Choroid plexus epithelial cell (primary cell): ENCODE measurements at places on chromosomes 2 and 18.

DNA sequence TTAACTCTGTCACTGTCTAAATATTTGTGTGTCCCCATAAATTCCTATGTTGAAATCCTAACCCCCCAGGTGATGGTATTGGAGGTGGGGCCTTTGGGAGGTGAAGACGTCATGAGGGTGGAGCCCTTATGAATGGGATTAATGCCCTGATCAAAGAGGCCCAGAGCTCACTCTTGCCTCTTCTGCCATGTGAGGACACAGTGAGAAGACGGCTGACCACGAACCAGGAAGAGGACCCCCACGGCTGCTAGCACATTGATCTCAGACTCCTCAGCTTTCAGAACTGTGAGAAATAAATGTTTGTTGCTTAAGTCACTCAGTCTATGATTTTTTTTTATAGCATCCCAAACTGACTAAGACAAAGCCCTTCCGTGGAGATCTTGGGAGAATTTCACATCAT lies 71.2 kb downstream of the BCL2L11 start:
- DNase-seq: no peak

GRCh38 chr2:40120026-40120425 lies 331.9 kb downstream of the SLC8A1 start:
- DNase-seq: no peak

DNA sequence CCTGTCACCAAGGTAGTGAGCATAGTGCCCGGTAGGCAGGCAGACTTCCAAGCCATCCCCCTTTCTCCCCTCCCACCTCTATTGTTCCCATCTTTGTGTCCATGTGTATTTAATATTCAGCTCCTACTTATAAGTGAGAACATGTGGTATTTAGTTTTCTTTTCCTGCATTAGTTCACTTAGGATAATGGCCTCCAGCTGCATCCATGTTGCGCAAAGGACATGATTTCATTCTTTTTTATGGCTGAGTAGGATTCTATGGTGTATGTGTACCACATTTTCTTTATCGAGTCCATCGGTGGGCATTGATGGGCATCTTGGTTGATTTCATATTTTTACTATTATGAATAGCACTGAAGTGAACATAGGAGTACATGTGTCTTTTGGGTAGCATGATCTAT lies 35.3 kb downstream of the MMADHC start:
- DNase-seq: no peak

DNA sequence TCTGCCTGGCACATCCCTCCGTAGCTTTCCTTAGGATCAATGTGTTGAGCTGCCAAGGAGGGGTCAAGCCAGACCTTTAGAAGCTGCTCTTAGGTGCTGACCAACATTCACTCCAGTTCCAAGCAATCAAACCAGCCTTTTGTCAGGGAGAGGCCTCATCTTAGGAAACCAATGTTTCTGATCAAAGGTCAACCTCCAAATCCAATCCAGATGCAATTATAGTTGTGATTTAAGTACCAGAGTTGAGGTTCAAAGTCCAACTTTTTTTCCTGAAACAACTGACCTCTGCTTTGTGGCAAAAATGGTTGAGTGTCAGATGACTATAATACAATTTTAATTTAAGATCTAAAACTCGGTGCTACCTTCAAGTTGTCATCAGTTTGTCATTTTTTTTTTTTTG lies 303.4 kb downstream of the ALK start:
- DNase-seq: no peak

- DNase-seq: peak; percentile 56
These were observed 16.9 kb downstream of the C2orf74 start for GRCh38 chr2:61178603-61179545.

DNA sequence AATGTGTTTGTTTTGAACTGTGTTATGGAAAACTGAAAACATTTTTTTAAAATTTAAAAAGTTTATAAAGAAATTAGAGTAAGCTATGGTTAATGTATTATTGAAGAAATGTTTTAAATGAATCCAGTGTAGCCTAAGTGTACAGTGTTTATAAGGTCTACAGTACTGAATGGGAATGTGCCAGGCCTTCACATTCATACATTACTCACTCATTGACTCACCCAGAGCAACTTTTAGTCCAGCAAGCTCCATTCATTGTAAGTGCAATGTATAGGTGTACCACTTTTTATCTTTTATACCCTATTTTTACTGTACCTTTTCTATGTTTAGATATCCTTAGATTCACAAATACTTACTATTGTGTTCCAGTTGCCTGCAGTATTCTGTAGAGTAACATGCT lies 215.1 kb upstream of the THUMPD2 start:
- peak; percentile 43 for DNase-seq

DNA sequence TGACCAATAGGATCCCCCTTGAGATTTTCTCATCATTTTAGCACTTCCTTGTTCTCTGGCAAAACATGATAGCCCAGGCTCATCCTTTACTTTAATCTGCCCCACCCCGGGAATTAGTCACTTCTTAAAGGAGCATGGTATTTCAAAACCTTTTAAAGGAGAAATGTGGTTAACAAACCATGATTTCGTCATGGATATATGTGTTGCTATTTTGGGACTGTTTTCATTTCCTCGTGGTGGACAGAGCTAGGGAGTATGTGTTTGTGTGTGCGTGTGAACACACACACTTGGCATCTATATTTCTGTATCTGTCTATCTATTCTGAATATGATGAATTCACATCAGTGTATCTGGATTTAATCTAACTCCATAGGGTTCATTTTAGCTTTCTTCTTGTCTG lies 128.1 kb downstream of the BIRC6 start:
- DNase-seq: peak; percentile 97

DNA sequence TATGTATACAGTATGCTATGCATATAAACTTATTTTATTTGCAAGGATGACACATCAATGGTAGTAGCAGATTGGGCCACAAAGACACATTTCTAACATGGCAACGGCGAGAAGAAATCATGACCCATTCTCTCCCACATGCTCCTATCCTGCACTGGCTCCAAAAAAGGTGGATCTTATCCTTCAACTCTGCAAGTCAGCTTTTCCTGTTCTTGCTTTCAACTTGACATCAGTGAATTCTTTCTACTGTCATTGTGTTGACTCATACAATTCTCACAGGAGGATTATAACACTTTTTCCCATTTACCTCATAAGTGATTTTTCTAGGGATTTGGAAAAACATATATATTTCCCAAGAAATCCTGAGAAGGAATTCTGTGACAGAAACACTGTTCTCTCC lies 53.1 kb downstream of the ACVR1 start:
- DNase-seq: peak; percentile 62

DNA sequence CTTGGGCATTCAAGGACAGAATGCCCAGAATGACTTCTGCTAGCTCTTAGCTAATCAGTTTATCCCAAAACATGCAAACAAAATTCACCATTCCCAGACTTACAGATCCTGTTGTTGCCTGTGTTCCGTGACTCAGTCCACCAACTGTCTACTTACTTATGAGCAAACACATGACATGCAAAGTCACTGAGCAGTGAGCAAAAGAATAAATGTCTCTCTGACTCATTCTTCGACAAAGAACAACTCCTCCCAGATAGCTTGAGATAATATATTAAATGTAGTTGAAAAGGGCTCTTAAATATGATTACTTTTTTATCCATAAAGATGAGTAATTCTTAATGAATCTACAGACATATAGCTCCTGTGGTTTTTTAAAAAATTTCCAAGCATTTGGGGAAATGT lies 9.0 kb upstream of the CREG2 start:
- peak; percentile 88 for DNase-seq

DNA sequence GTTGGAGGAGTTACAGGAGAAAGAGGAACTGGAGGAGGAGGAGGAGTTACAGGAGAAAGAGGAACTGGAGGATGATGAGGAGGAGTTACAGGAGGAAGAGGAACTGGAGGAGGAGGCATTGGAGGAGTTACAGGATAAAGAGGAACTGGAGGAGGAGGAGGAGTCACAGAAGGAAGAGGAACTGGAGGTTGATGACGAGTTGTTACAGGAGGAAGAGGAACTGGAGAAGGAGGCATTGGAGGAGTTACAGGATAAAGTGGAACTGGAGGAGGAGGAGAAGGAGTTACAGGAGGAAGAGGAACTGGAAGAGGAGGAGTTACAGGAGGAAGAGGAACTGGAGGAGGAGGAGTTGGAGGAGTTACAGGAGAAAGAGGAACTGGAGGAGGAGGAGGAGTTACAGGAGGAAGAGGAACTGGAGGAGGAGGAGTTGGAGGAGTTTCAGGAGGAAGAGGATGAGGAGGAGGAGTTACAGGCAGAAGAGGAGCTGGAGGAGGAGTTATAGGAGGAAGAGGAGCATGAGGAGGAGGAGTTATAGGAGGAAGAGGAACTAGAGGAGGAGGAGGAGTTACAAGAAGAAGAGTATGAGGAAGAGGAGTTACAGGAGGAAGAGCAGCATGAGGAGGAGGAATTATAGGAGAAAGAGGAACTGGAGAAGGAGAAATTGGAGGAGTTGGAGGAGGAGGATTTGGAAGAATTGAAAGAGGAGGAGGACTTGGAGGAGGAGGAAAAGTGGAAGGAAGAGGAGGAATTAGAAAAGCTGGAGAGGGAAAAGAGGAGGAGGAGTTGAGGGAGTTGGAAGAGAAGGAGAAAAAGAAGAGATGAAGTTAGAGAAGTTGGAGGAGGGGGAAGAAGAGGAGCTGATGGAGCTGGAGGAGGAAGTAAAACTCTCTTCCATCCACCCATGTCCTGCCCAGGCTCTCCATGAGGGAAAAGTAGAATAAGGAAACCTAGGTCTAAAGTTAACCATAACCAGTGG lies 37.2 kb downstream of the CLASP1 start:
- DNase-seq: no peak

- no peak for DNase-seq
These were observed 62.7 kb downstream of the MYO3B start for GRCh38 chr2:170240629-170241028.

- DNase-seq: no peak
These were observed 25.2 kb downstream of the RTN4 start for GRCh38 chr2:55025082-55025481.

- no peak for DNase-seq
These were observed 52.2 kb upstream of the TGIF1 start for GRCh38 chr18:3397786-3398185.

DNA sequence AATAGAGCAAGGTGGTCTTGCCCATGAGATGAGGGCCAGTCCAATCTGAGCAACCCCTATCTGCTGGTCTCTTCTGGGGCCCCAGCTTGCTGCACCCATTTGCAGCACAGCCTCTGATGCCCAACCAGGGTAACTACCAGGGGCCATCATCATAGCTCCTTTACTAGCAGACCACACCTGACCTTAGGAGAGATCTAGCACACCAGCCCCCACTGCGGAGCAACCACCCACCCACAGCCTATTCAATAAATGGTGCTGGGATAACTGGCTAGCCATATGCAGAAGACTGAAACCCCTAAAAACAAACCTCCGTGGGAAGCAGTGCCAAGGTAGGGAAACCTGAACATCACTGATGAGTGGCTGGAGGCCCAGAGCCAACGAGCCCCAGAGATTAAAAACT lies 196.1 kb upstream of the RBBP8 start:
- DNase-seq: no peak

DNA sequence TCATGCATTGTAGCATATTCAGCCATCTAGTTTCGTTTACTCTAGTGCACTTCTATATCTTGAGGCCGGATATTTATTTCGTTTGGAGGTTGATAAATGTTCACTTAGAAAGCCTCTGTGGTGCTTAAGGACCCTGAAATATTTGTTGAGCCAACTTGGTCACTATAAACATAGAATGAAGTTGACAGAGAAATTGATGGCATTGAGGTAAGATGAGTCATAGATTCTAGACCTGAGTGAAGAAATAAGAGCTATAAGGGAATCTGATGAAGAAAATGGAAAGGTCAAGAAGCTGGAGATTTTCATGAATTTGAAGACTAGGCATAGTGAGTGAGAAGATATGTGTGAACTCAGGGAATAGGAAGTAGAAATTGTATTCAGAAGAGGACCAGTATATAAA lies 35.9 kb downstream of the EPC2 start:
- peak; percentile 19 for DNase-seq

DNA sequence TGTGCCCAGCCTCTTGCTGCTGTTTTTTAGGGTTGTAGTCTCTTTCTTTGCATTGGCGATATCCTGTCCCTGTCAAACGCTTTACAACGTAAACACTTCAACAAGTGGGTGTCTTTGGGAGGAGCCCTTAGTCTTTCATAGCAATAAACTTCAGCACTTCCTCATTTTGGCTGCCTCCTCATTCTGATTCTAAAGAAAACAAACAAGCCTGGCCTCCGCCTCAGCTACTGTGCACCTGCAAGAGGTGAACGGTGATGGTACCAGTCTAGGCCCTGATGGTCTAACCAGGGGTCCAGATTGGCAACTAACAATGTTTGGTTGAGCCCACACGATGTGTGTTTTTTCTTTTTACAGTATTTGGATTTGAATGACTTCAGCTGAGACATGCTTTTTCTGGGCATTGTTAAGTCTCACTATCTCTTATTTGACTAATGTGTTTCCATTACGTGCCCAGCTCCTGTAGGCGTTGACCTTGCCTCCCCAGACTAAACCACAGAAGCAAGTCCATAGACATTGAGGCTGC lies 53.2 kb upstream of the CUL3 start:
- DNase-seq: no peak

DNA sequence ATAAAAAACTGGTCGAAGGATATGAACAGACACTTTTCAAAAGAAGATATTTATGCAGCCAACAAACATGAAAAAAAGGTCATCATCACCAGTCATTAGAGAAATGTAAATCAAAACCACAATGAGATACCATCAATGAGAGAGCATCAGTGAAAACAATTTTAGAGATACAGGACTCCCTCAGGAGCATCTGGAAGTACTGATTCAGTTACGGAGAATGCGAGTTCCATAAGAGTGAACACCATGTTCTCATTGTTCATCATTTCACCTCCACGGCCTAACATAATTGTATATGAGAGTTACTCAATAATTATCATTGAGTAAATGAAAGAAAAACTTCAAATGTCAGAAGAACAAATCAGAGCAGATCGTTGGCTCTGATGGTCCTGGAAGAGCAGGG lies 140.9 kb upstream of the TANK start:
- DNase-seq: peak; percentile 44

GRCh38 chr18:6333981-6334380 lies 80.7 kb downstream of the L3MBTL4 start:
- no peak for DNase-seq

DNA sequence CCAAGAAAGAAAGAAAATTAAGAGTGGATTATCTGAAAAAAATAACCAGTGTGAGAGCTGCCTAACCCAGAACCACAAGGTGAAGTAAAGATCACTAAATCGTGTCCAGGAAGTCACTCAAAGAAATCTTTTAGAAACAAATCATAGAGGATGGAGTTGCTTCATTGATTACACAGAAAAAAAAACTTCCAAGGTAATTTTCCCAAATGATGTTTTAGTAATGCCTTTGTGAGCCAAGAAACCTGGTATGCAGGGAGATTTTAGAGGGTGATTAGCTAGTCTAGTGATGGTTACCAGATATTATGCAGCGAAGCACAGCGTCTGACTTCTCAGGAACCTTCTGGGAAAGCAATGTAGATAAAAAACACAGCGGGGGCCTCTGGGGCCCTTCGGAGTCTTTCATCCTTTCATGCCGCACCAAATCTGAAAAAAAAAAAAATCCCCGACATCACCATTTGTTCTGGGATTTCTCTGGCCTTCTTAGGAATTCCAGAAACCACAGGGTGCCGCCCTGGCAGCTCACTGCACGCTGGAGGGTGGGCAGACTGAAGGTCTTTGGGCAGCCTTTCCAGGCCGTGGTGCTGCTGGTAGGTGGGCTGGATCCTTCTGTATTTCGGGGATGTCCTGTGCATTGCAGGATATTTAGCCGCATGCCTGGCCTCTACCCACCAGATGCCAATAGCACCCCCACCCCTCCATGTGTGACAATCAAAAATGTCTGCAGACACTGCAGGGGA lies 17.3 kb downstream of the ALPK2 start:
- DNase-seq: peak; percentile 57
